ENCODE measurements at places on chromosomes 11 and 22. TPM values are rescaled to one million over a fixed set of nuclear protein-coding genes. Genes with fewer than 3 reads are reported as not detected.

- no peak for DNase-seq
Observed at GRCh38 chr11:88779577-88779976, 286.2 kb downstream of the GRM5 start.

DNA sequence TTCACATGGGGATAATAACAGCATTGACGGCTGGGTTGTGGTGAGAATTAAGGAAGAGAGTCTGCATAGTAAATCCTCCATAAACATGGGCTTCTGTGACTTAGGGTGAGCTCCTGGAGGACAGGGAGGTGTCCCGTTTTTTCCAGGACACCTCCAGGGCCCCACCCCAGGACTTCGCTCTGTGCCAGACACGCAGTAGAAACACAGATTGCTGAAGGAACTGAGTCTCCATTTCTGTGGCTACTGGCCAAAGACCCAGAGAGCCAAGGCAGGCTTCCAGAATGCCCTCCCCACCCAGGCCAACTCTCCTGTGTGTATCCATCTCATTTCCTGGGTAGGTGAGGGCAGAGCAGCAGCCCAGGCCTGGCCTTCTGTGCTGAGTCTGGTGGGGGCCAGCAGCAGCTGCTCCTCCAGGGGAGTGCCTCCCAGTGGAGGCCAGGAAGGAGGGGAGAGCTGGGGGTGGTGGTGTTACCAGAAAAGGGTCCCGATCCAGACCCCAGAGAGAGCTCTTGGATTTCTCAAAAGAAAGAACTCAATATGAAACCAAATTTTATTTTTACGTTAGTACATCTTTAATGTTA lies 9.5 kb upstream of the RFPL3 start:
- no peak for DNase-seq

Gene KCTD14
- total RNA-seq = 11.2 TPM

Gene VSIG10L2
- total RNA-seq = not detected

Gene MOB2
- total RNA-seq = 38.5 TPM
